M059J (cell line): ENCODE measurements at places on chromosomes 7 and 10. TPM values are rescaled to one million over a fixed set of nuclear protein-coding genes. Genes with fewer than 3 reads are reported as not detected.
A peak's percentile ranks its signal among the peaks of the same experiment; 100 is the strongest.

- peak; percentile 31 for DNase-seq
Measured at GRCh38 chr10:45063591-45064231, 63.0 kb downstream of the ZNF22 start.

GRCh38 chr10:22317076-22317370, 835 bp downstream of the COMMD3 start:
- DNase-seq, result no peak

DNA sequence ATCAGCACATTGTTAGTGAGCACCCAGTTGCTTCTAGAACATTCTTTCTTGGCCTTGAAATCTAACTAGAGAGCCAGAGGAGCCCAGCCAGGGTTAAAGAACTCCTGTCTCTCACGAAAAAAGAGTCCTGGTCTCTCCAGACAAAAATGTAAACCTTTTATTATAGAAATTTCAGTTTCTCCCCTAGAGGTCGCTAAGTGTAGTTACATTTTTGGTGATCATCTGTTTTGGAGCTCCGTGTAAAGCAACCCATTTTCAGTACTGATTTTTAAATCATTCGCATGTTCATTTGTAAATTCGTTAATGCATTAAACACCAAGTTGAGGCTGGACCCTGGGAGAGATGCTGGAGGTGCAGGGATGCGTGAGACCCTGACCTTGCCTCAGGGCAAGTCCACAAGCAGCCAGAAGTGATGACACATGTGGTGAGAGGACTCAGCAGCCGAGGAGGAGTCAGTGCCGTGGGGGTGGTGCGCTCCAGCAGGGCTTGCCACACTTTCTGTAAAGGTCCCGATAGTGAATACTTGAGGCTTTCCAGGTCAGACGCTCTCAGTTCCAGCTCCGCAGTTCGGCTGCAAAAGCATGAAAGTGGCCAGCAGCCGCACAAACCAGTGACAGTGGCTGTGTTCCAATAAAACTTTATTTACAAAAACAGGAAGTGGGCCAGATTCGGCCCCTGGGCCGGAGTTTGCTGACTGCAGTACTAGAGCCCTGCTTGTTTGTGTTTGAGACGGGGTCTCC, 578.6 kb upstream of the FOXK1 start:
- DNase-seq, result peak; percentile 74

- DNase-seq, result peak; percentile 76
Measured at GRCh38 chr10:103645141-103646054, 151.9 kb downstream of the NEURL1 start.

DNA sequence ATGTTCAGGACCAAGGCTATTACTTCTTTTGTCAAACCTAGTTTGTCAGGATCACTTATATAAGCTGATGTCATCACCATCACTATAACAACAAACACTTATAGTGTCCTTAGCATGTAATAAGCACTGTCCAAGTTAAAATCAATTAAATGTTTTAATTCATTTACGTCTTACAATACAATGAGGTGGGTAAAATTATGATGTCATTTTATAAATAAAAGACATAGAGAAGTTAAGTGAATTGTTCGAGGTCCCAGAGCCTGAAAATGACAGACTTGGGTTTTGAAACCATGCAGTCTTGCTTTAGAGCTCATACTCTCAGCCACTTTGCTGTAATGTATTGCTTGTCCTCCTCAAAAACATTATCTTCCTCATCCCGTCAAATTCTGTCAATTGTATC, 48.3 kb downstream of the SLC13A1 start:
- DNase-seq, result no peak

DNA sequence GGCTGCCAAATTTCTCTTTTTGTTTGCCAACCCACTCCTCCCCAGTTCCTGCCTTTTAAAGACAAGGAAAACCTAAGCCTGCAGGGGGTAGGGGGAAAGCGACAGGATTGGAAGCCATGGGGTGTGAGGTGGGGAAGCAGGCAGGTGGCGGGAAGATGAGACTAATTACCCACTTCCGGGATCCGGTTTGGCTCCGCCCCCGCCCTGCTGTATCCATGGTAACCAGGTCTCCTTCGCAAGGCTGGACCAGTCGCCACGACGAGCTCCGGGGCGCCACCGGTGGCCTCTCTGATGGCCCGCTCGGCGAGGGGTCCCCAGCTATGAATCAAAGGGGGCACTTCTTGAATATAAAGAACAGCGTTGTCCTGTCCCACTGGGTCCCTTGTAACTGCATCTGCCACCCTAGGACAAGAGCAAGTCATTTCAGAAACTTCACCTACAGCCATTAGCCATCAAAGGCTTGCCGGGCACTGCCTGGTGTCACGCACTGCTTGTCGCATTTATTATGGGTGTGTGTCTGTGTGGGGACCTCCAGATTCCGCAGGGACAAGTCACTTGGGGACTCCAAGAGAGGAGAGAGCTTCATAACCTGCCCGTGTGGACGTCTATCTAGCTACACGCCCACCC, 55.4 kb upstream of the LMTK2 start:
- DNase-seq, result no peak

DNA sequence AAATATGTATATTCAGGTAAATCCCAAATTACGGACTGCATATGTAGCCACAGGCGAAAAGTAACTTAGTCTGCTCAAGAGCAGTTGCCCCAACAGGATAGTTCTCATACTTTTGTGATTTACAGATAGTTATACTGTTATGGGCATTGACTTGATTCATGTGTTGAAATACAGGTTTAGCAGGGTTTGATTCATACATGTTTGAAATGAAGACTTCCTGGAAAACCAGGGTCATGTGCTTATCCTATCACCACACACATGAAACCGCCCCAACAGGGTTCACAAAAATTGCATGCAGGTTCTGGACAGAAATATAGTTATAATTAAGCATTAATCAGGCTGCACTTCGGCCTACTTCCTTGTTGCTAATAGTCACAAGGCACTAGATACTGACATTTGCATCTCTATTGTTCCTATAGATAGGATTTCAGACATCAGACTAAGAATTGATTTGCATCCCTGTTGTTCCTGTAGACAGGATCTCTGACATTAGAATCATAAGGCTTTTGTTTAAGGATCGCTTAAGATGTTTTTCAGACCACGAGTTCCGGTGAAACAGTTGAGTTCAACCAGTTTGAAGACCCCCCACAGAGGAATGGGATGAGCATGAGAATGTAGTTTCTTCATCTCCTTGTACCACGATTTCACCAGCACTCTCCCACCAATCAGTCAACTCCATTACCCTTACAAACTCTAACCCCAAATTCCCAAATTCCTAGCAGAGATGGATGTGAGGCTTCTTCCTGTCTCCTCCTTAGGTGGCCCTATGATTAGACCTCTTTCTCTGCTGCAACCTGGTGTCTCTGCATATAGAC, 2.0 kb upstream of the ZNF398 start:
- no peak for DNase-seq

The DEPP1 gene
- 38.0 and 38.8 TPM in 2 replicates for total RNA-seq

The ACTL6B gene
- total RNA-seq, result not detected in 2 replicates

The ZNF365 gene
- 2.9 and 3.2 TPM in 2 replicates for total RNA-seq
